ENCODE measurements at places on chromosomes 16 and 17.

GRCh38 chr16:24198807-24199533 is 57.2 kb upstream of the CACNG3 start:
- DNase-seq = no peak

GRCh38 chr17:18089613-18090012 is 1.9 kb downstream of the DRG2 start:
- DNase-seq = no peak

DNA sequence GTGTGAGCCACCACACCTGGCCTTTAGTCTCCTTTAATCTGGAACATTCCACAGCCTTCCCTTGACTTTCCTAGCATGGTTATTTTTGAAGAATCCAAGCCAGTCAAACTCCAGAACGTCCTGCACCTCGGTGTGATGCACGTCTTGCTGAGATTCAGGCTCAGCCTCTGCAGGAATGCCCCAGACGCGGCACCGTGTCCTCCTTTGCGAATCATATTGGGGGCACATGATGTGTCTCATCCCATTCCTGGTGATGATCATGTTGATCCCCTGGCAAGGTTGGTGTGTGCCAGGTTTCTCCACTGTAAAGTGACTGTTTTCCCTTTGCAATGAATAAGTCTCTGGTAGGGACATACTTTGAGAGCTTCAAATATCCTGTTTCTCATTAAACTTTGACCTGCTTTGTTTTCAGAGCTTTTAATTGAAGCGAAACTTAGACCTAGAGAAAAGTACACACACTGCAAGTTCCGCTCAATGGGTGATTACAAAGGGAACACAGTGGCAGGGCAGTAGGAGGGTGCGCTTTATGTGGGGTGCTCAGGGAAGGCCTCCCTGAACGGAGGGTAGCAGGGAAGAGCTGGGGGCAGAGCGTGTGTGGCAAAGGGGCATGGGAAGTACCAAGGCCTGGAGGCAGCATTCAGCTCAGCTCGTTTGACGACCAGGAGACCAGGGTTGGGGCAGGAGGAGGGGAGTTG is 9.6 kb upstream of the ATP2C2 start:
- no peak for DNase-seq

DNA sequence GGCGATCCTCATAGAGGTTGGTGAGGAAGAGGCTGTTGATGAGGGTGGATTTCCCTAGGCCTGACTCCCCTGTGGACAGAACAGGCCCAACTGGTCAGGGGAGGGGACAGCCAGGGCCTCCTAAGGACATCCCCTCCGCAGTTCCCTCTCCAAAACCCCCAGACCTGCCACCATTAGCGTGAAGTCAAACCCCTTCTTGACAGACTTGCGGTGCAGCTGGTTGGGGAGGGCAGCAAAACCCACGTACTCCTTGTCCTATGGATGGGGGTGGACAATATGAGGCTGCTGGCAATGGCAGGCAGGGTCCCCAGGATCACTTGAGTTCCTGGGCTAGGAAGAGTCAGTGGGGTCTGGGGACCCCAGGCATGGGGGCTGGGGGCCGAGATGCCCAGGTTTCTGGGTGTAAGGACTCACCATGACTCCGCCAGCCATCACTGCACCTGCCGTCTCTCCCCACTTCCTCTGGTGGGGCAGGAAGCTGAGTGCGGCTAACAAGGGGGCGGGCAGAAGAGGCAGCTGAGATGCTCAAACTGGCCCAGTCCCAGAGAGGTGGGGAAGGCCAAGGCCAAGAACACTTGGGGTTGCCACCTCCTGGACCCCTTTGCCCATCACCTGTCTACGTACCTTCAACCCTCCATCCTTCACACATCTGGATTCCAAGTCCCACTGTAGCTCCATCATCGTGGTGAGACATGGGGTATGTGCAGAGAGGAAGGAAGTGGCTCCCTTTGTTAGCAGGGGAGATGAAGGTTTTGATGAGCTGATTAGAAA is at the start of gene SEPTIN1:
Gene SEPTIN1 (minus strand): TSS at position 451 of the 771 bp plus-strand sequence. CDS start 19 bp downstream, at position 432.
- no peak for DNase-seq

- no peak for DNase-seq
These were observed 497 bp upstream of the SLC38A7 start for GRCh38 chr16:58685084-58685449.

DNA sequence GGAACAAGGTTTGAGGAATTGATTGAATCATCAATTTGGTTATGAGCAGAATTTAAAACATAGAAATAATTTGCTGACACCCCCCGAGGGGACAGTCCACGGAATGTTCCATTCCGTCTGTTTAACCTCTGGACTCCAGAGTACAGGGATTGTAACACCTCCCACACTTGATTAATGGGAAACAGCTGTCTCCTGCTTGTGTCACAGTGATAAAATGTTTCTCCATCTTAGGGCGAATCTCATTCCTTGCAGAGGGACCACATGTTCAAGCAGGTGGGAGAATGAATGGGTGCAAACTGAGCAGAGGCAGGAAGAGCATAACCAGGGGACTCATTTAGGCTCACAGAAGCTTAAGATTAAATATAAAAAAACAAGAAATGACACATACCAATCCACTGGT is 249.5 kb upstream of the RBFOX1 start:
- no peak for DNase-seq

Measured in fibroblast of skin of right quadriceps (primary cell).